ENCODE measurements at places on chromosomes 7 and 10.

GRCh38 chr7:157869793-157870192, 533.0 kb downstream of the DNAJB6 start:
- DNase-seq, result no peak

DNA sequence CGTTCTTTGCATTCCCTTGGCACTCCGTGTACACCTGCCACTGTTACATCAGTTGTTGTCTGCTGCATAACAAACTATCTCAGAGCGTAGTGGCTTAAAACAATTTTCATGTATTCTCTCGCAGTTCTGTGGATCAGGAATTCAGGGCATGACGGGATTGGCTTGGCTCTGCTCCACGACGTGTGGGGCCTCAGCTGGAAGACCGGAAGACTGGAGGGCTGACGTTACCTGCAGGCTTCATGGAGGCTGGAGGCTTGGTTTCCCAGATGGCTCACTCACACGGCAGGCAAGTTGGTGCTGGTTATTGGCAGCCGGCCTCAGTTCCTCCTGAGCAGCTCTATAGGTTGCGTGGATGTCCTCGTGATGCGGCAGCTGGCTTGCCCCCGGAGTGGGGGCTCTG, 25.5 kb downstream of the NYAP1 start:
- DNase-seq, result no peak

DNA sequence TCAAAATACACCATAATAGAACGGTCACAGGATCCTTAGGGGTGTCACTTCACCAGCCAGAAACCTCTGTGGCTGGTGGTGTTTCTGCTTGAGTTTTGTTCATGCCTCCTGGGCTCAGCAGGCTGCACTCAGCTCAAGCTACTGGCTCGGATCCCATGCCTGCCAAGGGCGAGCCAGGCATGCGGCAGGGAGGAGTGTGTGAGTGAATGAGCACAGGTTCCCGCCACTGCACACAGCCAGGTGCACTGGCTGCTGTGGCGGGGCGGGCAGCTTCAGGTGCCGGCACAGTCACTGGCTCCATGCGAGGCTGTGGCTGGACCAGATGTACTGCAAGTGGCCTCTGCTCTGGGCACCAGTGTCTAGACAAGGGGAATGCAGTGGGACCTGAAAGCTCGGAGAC, 29.5 kb downstream of the CLDN12 start:
- no peak for DNase-seq

GRCh38 chr7:68980011-68980410, 618.3 kb upstream of the AUTS2 start:
- no peak for DNase-seq

- no peak for DNase-seq
Measured at GRCh38 chr7:51325908-51326307, 9.3 kb upstream of the COBL start.

DNA sequence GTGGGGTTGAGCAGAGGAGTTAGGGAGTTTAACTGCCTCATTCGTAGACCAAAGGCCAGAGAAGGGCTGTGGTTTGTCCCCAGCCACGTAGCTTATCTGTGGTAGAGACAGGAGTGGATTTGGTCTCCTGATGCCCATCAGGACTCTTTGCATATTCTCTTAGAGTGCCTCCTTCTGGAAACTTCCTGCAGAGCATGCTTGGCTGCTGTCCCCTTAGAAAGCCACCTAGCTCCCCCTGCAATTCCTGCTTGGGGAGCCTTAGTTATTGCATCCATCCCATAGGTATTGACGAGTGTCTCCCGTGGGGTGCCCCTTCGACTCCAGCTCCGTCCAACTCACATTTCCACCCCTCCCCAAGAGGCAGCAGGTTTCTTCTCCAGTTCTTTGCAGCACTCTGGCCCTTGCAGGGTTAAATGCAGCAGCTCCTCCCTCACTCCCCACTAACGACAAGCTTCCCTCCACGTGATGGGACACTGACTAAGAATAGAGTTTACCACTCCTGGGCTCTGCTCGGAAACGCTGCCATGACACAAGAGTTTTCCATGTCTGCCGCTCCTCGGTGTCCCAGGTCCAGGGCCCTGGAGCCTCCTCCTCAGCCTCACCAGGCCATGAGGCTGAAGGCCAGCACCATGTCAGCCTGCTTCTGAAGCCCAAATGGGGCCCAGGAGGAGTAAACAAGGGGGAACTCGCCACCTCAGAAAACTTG, 147.8 kb upstream of the UNC5B start:
- DNase-seq, result no peak

All from SK-N-SH (cell line).